Activated CD8-positive, alpha-beta T cell treated with anti-CD3 and anti-CD28 coated beads, Interleukin-2, amount 10 ng/mL, durations not matched to agents 7 days and 5 days (primary cell): ENCODE measurements at places on chromosomes 3 and 15. TPM values are rescaled to one million over a fixed set of nuclear protein-coding genes. Genes with fewer than 3 reads are reported as not detected.

The CHRNA3 gene
- total RNA-seq, result not detected

The ITPR1 gene
- 53.8 TPM for total RNA-seq

The CRYGS gene
- 5.6 TPM for total RNA-seq

The ARRDC4 gene
- 0.24 TPM for total RNA-seq

The TUSC7 gene
- not detected for total RNA-seq

The RBP2 gene
- not detected for total RNA-seq

The DAZL gene
- not detected for total RNA-seq

The MOBP gene
- not detected for total RNA-seq

The GOLGA6A gene
- total RNA-seq, result not detected

The GOLGA8S gene
- 0.92 TPM for total RNA-seq

The SI gene
- total RNA-seq, result not detected

The PIAS1 gene
- 44.2 TPM for total RNA-seq

The RETNLB gene
- total RNA-seq, result not detected

The FBXL22 gene
- 1.4 TPM for total RNA-seq

The CELSR3 gene
- total RNA-seq, result 20.2 TPM

The TMEM87A gene
- total RNA-seq, result 33.1 TPM

The CKMT1A gene
- total RNA-seq, result not detected

The MKRN2OS gene
- total RNA-seq, result not detected

The SERINC4 gene
- total RNA-seq, result 0.21 TPM

The TMED3 gene
- total RNA-seq, result 38.9 TPM

The CCDC13 gene
- total RNA-seq, result not detected

The INSYN1 gene
- not detected for total RNA-seq

The TNFSF10 gene
- 108 TPM for total RNA-seq

The SLC51A gene
- total RNA-seq, result not detected

The ILDR1 gene
- total RNA-seq, result not detected

The ELL3 gene
- total RNA-seq, result 4.4 TPM

The SAXO2 gene
- total RNA-seq, result 1.6 TPM

The RCCD1 gene
- 30.1 TPM for total RNA-seq

The CPB1 gene
- not detected for total RNA-seq

The SOX14 gene
- not detected for total RNA-seq

The RARRES1 gene
- not detected for total RNA-seq

The EXD1 gene
- not detected for total RNA-seq

The TRAT1 gene
- total RNA-seq, result 58.4 TPM

The ITGA11 gene
- 0.39 TPM for total RNA-seq

The GPR62 gene
- not detected for total RNA-seq

The IQCF6 gene
- total RNA-seq, result not detected

The RBM6 gene
- 104 TPM for total RNA-seq

The CHRNA7 gene
- total RNA-seq, result 0.24 TPM

The ATXN7 gene
- 40.5 TPM for total RNA-seq

The OSBPL10 gene
- 0.53 TPM for total RNA-seq

The SNTN gene
- total RNA-seq, result not detected

The GPR87 gene
- not detected for total RNA-seq

The FAM3D gene
- total RNA-seq, result not detected

The DENND6A gene
- total RNA-seq, result 23.9 TPM

The PRTG gene
- total RNA-seq, result not detected

The GNAT1 gene
- not detected for total RNA-seq

The C3orf85 gene
- not detected for total RNA-seq

The ZNF660 gene
- total RNA-seq, result 0.55 TPM

The GOLGA6L10 gene
- total RNA-seq, result 0.84 TPM

The SHISA5 gene
- total RNA-seq, result 201 TPM

The LRTM1 gene
- total RNA-seq, result not detected

The GJD2 gene
- not detected for total RNA-seq

The A4GNT gene
- total RNA-seq, result not detected

The PIERCE2 gene
- total RNA-seq, result not detected

The PATL2 gene
- total RNA-seq, result 27.4 TPM

The SPTSSB gene
- total RNA-seq, result not detected
